ENCODE measurements at places on chromosomes 3 and 15.

GRCh38 chr15:99238849-99239248, 10.5 kb downstream of the TTC23 start:
- DNase-seq = no peak

- no peak for DNase-seq
These were observed 127.0 kb upstream of the CD96 start for GRCh38 chr3:111415018-111415417.

- no peak for DNase-seq
These were observed 119.9 kb downstream of the AGBL1 start for GRCh38 chr15:86199467-86200145.

DNA sequence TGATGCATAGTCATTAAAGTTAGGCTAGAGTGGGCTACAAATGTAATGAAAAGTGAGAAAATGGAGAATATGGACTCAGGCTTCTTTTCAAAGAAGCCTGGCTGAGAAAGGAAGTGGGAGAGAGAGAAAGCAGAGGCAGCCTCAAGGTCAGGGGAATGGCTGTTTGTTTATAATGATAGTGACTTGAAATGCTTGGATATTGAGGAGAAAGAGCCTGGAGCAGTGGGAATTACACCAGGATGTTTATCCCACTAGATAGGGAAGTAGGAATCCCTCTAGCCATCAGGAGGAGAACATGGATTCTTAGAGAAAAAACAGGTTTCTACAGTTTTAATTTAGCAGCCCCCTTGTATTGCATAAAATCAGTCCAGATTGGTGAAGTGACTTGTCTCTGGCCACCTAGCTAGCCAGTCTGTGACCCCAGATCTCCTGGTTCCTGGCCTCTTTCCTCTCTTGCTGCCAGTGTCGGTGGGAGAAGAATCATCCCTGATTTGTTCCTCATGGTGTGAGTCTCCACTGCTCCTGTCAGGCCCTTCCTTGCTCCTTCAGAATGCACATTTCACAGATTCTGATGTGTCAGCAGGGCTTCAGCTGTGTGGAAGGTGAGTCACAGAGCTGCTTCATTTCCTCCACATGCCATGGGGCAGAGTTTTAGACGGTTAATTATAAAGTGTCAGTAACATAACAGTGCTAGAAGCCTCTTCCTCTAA, 32.9 kb downstream of the SEMA6D start:
- no peak for DNase-seq

Measured in stimulated activated CD4-positive, alpha-beta T cell treated with anti-CD3 and anti-CD28 coated beads, Interleukin-4, amount 100 ng/mL, for 48 hours (primary cell).